T-helper 17 cell (primary cell): ENCODE measurements at places on chromosomes 12 and 14.

DNA sequence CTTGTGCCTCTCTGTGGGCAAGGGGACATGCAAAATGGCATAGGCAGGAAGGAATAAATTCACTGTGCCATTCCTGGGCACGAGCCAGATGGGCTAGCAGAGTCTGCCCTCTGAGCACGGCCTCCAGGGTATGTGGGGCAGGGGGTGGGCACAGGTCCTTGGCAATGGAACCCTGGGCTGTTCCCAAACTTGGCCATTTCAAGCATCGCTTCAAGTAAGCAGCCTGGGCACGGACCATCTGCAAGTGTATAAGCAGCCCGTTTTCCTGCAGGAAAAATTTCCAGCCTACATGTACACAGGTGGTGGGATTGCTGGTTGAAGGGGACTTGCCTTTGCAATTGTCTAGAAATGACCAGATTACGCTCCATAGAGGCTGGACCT lies 40.3 kb downstream of the CCDC85C start:
- DNase-seq: no peak

DNA sequence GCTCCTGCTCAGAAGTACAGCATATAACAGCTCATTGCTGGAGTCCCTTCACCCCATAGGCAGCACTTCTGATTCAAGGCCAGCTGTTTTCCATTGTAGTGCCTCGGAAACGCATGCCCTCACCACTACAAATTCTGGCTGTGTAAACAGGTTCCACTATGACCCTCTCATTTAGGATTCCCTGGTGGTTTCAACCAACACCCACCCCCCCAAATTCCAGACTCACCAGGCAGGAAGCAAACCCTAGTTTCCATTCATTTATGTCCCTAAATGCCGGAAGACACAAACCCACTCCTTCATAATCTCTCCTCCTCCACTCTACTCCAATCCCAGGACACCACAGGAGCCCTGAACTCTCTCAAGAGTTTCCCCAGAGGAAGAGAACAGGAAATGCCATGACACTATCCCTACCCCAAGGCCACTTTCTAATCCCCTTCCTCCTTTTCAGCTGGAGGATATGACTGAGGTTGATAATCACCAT lies 75.9 kb upstream of the TMPO start:
- DNase-seq: no peak

DNA sequence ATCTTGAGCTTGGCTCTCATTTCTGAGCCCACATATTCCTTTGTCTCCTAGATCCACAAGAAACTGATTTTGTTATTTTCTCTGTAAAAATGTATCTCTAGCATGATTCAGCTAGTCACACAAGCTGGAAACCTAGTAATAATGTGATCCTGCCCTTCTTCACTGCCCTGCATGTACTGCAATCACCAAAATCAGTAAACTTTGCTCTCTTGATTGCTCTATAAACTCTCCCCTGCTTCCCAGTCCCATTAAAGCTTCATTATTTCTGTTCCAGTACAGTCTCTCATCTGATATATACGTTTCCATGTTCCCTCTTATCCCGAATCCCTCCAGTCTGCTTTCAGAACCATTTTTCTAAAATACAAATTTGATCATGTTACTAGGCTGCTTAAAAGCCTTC lies 166.5 kb downstream of the MSRB3 start:
- DNase-seq: no peak

GRCh38 chr14:100147181-100147631 lies 12.2 kb downstream of the DEGS2 start:
- DNase-seq: peak; percentile 48

DNA sequence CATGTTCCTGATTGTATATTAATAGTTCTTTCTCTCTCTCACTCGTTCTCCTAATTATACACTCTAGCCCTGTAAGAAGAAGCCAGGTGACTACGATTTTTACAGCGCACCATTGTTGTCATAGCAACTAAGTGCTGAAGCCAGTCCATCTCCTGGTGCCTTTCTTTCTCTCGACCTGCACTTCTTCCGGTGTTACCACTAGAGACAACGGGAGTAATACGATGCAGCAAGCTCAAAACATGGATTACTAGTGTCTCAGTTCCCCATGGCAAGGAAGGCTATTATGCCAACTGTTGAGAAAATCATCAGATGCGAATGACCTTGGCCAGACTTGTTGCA lies 40.8 kb upstream of the DCD start:
- DNase-seq: no peak

DNA sequence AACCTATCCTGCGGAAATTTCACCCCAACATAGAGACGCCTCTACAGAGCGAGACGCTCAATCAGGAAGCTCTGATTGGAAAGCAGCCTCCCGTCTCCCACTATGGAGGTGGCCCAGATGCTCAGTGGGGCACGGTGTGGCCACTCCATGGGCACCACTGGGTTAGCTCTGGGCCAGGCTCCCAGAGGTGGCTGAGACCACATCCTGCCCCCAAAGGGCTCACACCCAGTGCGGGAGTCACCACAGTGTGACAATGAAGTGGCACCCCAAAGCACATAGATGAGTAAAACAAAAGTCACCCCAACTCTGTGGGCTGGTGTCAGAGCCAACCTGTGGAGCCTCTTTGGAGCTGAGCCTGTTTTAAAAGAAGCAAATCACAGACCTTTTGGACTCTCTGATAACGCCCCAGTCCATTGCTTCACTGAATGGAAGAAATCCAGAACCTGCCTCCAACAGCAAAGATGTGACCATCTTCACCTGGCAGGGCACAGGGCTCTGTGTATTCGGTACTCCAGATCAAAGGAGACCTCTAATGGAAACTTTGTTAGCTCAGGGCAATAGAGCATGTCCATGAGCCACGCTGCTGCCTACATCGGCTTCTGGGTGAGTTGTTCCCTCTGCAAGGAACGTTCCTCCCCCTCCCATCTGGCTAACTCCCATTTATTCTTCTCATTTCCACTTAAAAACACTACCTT lies 19.6 kb downstream of the CLMN start:
- DNase-seq: no peak

- DNase-seq: no peak
Observed at GRCh38 chr12:46678426-46678825, 147.4 kb downstream of the SLC38A4 start.

DNA sequence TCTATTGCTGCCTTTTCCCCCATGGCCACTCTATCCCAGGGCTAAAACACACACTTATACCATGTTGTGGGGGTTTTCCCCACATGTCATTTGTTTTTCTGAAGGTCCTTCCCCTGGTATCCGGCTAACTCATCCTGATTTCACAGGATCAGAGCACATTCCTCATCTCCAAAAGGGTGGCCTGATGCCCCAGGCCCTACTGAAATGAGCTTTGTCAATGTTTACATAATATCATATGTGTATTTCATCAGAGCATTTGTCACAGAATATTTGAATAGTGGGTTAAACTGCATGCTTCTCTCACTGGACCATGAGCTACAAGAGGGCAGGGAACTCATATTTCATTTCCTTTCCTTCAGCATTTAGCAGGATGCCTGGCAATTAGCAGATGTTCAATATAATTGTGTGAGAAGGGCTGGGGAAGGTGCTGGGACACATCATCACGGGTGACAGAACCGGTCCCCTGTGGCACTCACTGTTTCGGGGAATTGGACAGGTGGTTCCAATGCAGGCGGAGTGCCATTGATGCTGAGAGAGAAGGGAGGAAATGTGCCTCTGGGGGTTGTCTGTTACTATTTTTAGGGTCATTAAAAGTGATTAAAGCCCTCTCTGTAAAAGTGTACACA lies 26.8 kb downstream of the EMP1 start:
- no peak for DNase-seq

- DNase-seq: no peak
Observed at GRCh38 chr12:108235197-108235984, 103.7 kb downstream of the CMKLR1 start.

DNA sequence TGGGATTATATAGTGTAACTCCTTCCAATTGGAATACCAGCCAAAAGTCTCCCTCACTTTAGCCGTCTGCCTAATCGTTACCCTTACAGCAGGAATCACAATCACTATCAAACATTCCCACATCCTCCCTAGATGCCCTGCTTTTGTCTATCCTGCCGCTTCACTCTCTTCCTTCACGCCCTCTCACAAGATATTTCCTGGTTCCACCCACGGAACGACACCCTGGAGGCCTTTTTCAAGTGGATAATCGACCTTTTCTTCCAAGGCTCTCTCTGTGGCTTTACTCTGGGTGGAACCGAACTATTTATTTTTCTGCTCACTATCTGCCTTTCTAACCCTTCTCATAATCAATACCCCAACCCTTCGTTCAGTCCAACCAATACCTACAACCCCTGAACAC lies 58.9 kb downstream of the MOK start:
- no peak for DNase-seq

- DNase-seq: no peak
Observed at GRCh38 chr14:91223028-91223783, 21.3 kb downstream of the GPR68 start.

DNA sequence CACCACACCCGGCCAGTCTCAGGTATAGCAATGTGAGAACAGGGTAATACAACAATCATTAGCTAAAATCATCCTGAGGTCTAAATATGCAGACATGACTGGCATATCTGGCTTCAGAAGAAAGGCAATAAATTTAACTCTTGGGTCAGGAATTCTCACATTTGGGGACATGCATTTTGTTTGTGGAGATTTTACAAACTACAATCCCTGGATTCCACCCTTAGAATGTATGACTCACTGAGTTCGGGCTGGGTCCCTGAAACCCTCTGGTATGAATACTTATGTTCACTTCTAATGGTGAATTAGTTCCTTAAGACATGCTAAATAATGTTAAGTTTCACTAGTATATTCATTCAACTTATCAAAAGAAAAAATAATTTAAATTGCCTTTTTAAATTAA lies 98.9 kb upstream of the HMGA2 start:
- no peak for DNase-seq

- DNase-seq: no peak
Observed at GRCh38 chr14:21106176-21106497, 5.3 kb downstream of the TMEM253 start.

DNA sequence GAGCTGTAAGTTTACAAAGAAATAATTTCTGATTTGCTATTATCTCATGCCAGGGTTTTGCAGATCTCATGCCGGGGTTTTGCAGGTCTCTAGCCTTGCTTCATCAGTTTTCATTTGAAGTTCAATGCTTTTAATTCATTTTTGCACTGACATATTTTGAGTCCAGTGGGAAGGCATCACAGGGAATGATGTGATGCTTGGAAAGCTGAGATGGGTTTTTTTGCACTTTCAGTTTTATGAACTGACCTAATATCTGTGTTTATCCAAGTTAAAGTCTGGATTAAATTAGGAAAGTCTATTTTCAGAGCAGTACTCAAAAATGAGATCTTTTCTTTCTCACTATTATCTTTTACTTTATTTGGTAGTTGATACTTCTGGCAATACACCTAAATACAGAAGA lies 23.6 kb upstream of the REP15 start:
- DNase-seq: no peak

- no peak for DNase-seq
Observed at GRCh38 chr14:105074601-105075053, 9.4 kb upstream of the GPR132 start.

GRCh38 chr12:91901381-91902074 lies 244.1 kb downstream of the BTG1 start:
- DNase-seq: no peak

DNA sequence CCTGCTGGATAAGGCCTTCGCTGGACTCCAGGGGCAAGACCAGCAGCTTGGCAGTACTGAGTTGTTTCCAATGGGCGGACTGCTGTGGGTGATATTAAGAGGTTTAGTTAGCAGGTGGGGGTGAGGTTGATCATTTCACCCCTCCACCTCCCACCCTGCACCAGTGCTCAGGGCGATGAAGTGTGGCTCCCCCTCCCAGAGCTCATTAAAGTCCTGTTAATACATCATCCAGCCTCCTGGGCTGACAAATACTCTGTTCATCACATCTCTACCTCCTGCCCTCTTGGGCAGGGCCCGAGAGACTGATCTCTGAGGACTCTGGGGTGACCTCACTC lies 2.4 kb upstream of the FIGNL2 start:
- no peak for DNase-seq

GRCh38 chr12:112615196-112615595 lies 176.4 kb upstream of the RPH3A start:
- DNase-seq: no peak

- no peak for DNase-seq
Observed at GRCh38 chr14:64736271-64737169, 32.3 kb downstream of the PLEKHG3 start.

DNA sequence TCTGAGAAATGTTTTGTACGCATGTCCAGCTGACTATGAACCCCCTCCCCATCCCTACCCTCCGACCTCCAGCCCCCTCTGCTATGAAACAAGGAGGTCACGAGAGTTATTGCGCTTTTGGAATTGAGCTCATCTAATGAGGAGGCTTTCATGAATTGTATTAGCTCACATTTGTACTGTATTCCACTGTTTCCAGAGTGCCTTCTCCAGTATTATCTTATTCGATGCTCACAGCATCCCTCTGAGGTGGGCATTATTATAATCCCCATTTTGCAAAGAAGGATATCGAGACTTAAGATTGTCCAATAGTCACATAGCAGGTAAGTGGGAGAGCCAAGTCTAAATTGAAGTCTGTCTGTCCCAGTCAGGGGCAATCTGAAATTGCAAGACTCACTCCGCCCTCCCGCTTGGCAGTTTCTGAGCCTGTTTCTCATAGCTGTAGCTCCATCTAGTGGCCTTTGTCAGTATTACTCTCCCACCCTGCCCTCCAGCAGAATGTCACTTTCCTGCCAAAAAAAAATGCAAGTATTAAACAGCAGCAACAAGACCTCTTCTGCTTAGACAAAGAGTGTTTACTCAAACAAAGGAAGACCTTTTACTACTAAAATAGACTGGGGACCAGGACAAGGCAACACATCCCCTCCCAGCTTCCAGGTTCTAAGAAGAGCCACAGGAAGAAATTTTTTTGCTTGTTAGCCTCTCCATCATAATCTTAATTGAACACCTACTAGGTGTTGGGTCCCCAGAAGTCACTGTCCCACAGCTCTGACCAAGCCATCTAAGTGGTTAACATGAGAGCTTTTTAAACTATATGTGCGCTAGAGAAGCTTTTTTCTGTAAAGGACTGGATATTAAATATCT lies 48.6 kb upstream of the TMEM233 start:
- DNase-seq: peak; percentile 31

- DNase-seq: peak; percentile 14
Observed at GRCh38 chr12:123043536-123044001, 63.1 kb downstream of the ARL6IP4 start.

DNA sequence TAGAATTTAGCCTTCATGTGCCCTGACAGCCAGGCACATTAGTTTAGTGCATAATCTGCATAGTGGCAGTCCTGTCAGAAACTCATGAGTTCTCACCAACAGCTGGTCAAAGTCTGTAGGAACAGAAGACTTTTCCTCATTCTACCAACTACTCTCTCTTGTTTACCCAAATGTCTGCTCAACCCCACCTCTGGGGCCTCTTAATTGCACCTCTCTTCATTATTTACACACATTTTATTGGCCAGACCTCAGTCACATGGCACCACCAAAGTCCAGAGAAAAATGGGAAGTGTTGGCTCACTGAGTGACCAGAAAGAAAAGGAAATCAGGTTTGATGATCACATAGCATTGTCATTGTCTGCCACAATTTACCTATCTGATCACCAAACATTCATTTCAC lies 114.6 kb upstream of the PLXNC1 start:
- DNase-seq: no peak
